Stimulated activated CD8-positive, alpha-beta memory T cell treated with anti-CD3 and anti-CD28 coated beads, Interleukin-12 subunit alpha, Interleukin-12 subunit beta, amount 100 ng/mL, for 1 hour (primary cell): ENCODE measurements at places on chromosomes 13 and 19.

DNA sequence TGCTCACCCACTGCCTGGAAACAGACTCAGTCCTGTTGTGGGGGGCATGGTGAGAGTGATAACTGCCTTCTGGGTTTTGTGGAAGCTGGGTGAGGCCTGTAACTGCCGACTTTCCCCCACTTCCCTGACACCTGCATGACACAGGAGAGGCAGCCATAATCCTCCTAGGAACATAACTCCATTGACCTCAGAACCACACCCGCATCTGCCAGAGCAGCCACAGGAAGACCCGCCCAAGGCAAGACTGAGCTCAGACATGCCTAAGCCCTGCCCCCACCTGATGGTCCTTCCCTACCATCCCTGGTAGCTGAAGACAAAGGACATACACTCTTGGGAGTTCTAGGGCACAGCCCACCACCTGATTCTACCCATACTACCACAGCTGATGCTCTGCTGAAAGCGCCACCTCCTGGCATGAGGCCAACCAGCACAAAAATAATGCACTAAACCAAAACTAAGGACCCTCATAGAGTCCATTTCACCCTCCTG, 326.7 kb downstream of the RBM26 start:
- DNase-seq: no peak

DNA sequence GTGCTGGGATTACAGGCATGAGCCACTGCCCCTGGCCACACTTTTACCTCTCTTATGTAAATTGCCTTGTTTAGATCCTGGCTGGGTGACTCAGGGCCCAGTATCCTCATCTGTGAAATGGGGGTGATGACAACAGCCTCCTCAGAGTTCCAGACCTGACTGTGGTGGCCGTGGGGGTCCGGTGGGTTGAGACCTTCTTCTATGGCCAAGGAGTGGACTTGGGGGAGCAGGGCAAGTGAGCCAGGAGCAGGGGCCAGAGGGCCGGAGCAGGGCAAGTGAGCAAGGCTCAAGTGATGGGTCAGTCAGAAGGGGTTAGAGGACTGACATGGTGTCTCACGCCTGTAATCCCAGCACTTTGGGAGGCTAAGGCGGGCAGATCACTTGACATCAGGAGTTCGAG, 28.7 kb upstream of the ADGRE5 start:
- DNase-seq: no peak

DNA sequence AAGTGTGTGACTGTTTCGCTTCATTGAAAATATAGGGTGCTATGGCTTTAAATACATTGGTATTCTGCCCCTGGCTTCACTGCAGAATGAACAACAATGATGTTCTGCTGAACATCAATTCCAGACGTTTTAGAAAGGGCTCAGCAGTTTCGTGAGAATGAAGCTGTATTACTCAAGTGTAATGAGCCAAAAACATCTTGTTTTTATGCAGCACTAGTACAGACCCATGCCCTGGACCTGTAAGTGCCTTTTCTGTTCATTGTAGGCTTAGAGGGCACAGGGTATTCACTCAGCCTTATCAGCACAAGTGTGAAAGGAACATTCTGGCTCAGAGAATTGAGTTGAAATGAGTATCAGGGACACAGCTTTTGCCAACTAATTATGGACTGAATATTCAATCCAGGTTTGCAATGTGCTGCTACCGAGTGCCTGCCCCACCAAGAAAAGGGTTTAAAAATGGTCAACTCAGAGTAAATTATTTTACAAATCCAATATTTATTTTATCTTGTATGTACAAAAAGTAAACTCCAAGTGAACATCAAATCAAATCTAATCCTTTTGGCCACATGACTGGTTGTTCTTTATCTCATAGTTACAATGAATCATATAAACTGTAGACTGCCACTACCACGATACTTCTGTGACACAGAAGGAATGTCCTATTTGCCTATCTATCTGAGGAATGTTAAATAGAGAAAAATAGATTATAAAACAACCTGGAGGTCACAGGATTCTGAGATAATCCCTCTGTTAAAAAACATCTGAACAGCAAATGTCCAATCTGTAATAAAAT, 362.8 kb downstream of the NALCN start:
- DNase-seq: no peak

DNA sequence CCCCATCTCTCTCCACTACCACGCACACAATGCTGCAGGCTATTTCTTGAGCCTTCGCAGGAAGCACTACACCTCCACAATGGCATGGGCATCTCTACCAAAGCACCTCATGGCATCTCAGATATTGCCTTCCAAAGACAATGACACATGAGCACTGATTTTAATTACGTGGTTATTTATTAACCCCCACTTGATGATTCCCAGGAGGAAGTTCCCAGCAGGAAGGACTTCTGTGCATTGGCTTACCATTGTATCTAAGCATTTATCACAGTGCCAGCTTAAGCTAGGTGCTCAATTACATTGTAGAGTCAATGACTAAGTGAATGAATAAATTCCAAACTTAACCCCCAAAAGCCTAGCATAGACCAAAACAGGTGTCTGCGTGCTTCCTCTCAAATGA, 101.4 kb downstream of the ABCC4 start:
- DNase-seq: no peak

DNA sequence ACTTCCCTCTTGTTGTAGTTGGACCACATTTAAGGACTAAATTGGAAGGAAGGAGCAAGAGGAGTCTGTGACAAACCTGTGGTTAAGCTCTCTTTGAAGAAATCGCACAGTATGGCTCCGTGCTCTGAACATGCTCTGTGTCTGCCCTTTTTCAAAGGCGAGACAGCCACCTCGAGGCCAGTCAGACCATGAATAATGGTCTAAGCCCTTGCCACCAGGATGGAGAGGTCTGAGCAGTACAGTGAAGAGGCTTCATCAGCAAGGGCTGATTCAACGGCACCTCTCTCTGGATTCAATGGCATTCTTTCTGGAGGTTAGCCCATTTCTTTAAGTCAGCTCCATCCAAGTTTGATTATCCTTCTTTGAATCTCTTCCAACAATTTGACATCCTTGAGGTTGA, 30.9 kb downstream of the FAM216B start:
- DNase-seq: no peak

- no peak for DNase-seq
These were observed 580.6 kb downstream of the LMO7 start for GRCh38 chr13:76216729-76217128.

GRCh38 chr19:34633802-34634201, 43.2 kb downstream of the SCGB2B2 start:
- DNase-seq: no peak

GRCh38 chr19:3617463-3617862, 9.1 kb downstream of the CACTIN start:
- DNase-seq: no peak

DNA sequence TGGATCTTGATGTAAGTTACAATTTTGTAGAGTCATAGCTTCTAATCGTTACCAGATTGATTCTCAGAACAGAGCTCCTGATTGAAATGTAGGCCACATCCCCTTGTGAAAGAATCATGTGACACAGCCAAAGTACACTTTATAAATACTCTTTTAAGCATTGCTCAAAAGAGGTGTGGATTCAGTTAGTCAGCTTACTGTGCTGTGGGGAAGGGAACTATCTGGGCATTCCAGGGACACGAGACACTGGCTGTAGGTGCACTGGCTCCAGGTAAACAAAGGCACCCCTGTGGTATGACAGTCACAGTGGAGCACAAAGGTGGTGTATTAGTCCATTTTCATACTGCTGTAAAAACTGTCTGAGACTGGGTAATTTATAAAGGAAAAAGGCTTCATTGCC, 222.8 kb downstream of the LIG4 start:
- DNase-seq: no peak

DNA sequence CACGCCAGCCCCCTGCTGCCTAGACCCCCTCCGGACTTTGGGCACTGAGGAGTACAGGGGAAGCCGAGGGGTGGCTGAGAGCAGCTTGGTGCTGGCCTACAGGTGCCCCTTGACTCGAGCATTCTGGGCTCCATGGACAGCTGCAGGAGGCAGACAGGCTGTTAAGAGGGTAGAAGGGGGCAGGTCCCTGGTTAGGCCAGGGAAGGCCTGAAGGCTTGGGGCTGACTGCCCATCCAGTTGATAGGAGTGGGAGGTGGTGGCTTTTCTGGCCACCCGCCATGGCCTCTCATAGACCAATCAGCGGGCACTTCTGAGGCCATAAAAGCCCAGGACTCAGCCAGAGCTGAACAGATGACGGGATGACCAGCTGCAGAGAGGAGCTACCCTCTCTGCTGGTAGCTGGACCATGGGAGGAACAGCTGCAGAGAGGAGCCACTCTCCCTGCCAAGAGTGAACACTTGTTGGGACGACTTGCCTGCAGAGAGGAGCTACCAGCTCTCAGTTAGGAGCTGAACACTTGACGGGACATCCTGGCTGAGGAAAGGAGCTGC, 10.7 kb upstream of the SUPT20H start:
- DNase-seq: no peak

- no peak for DNase-seq
These were observed 12.4 kb downstream of the ATP12A start for GRCh38 chr13:24692561-24692960.

GRCh38 chr19:38170334-38170733, 53.7 kb downstream of the DPF1 start:
- no peak for DNase-seq

DNA sequence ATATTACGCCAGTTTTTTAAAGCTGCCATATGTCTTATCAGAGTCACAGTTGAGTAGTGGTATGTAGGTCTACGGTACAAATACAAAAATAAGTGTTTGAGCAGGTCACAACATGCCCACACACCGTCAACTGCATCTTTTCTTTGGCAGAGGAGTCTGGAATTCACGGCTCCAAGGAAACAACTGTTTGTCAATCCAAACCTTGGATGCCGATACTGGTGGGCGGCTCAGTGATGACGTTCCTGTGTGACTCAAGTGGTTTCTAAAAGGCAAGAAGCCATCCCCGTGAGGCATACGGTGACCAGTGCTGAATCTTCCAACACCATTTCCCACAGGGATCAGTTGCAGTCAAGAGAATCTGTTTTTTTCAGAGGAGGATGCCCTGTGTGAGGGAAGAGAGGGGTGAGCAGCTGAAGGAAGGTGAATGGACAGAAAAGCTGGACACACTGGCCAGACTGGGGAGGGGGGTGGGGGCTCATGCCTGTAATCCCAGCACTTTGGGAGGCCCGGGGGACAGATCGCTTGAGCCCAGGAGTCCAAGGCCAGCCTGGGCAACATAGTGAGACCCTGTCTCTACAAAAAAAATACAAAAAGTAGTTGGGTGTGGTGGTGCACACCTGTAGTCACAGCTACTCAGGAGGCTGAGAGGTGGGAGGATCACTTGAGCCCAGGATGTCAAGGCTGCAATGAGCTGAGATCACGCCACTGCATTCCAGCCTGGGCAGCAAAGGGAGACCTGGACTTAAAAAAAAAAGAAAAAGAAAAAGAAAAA, 22.8 kb upstream of the CEBPG start:
- no peak for DNase-seq

DNA sequence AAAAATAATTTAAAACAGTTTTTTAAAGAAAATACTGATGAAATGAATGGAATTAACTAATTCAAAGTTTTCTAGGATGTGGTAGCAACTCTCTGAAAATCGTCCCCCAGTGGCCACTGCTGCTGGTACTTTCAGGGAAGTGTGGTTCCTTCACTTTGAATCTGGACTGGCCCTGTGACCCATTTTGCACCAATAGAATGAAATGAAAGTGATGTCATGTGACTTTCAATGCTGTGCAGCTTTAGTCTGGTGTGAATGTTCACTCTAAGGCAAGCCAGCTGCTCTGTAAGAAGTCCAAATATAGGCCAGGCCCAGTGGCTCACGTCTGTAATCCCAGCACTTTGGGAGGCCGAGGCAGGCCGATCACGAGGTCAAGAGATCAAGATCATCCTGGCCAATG, 26.4 kb upstream of the HNRNPA1L2 start:
- no peak for DNase-seq

DNA sequence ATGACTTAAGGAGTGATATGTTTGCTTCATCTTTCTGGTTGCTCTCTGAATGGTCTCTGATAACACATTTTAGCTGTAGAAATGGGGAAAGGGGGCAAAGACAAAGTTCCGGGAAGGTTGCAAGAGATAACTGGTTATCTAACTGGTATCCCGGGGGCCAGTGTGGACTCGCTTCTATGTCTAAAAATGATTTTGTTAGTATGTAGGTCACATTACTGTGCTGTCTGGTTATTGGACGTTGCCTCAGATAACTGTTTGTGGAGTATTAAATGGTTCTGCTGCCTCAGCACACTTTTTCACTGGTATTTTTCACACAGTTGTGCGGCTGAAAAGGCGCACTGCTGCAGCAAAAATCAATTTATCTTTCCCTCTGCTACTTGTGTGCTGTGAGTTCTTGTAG, 63.0 kb upstream of the ZNF536 start:
- no peak for DNase-seq

DNA sequence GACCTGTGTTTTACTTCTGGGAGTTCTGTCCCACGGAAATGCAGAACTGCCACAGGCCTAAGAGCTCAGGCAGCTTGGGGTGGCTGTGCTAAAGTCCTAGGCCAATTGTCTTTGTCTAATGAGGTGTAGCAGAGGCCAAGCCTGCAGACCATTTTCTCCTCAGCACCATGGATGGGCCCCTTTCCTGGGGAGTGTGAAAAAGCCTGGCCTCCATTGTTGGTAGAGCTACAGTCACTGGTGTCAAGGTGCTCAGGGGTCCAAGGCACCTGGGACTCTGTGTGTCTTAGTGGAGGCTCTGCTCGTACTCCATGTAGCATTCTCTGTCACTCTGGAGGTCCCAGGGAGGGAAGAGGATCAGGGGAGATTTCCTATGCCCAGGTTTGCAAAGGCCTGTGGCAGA, 329.6 kb downstream of the SLITRK5 start:
- no peak for DNase-seq

GRCh38 chr13:68023838-68024581, 793.9 kb upstream of the PCDH9 start:
- DNase-seq: no peak

DNA sequence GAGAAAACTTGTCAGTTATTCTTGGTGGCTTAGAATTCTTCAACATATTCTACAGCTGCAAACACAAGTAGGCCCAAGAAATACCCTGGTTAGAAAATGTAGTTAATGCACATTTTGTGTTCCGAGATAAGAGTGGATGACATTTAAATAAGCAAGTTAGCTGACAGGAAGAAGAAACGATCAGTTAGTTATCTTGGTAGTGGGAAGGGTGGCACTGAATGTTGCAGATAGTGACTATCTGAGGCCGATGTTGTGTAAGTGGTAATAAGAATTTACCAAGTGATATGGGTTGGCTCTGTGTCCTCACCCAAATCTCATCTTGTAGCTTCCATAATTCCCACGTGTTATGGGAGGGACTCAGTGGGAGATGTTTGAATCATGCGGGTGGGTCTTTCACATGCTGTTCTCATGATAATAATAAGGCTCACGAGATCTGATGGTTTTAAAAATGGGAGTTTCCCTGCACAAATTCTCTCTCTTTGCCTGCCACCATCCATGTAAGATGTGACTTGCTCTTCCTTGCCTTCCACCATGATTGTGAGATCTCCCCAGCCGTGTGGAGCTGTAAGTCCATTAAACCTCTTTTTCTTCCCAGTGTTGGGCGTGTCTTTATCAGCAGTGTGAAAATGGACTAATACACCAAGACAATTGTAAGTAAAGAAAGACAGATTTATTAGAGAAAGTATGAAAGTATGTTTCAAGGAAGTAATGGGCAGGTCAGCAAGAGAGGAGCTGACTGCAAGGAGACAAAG, 10.9 kb upstream of the AKAP11 start:
- DNase-seq: no peak
